ENCODE measurements at places on chromosomes 2 and 18. TPM values are rescaled to one million over a fixed set of nuclear protein-coding genes. Genes with fewer than 3 reads are reported as not detected.

Gene TUBB6
- 57.2 TPM for total RNA-seq

Gene LCT
- total RNA-seq: 0.53 TPM

Gene FSIP2
- 0.21 TPM for total RNA-seq

Gene CYS1
- total RNA-seq: 0.78 TPM

Gene MDH1B
- 0.55 TPM for total RNA-seq

Gene UGT1A9
- total RNA-seq: not detected

Gene GLI2
- total RNA-seq: not detected

Gene POTEI
- not detected for total RNA-seq

Gene DTNA
- 0.73 TPM for total RNA-seq

Gene STPG4
- total RNA-seq: not detected
